Ovary (tissue), 10 donors: ENCODE measurements at places on chromosomes 2 and 18. TPM values are rescaled to one million over a fixed set of nuclear protein-coding genes. Genes with fewer than 3 reads are reported as not detected.

The THUMPD2 gene
- 15.4 TPM for total RNA-seq

The TRIP12 gene
- total RNA-seq = 178 TPM

The STAT4 gene
- total RNA-seq = 1.7 TPM

The FRZB gene
- 3.8 TPM for total RNA-seq

The C2orf66 gene
- not detected for total RNA-seq

The KCNJ13 gene
- 0.24 TPM for total RNA-seq

The IL1B gene
- 5.2 TPM for total RNA-seq

The ABHD1 gene
- total RNA-seq = not detected

The INPP5D gene
- total RNA-seq = 7.7 TPM

The B4GALT6 gene
- 10.3 TPM for total RNA-seq

The CDH2 gene
- total RNA-seq = 14.1 TPM

The SP140 gene
- total RNA-seq = 0.63 TPM

GRCh38 chr18:79644006-79644665 is 35.5 kb upstream of the CTDP1 start:
- peak; percentile 77 for DNase-seq

DNA sequence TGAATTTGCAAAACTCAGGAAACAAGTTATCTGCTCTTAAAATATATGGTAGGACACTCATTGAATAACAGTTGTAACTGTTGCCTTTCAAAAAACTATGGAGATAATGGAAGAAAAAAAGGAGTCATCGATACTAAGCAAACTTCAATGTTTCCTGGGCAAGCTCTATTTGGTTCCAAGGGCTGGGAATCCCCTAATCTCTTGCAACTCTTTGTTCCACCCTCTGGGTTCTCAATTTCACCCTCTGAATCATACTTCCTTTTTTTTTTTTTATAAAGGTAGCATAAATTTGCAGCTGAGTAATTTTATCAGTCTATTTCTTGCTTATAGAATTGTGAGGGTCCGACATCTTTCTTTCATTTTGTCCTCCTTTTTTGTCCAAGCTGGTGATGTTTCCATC is 36.7 kb downstream of the SLC9A4 start:
- no peak for DNase-seq

DNA sequence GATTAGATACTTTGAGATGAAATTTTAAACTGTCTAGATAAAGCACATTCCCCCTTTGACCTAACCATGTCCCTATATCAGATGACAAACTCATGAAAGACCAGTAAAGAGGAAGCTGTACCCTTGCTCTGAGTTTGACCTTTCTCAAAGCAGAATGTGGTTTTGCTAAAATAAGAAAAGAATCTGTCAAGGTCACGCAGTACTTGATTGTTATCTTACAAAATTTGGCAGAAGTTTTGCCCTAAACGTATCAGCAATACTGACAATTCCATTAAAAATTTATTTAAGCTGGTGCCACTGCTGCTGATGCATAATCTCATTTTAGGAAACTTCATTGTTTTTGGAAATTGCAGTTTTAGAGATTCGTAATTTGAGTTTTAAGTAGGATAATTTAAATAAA is 31.2 kb upstream of the GALM start:
- DNase-seq = no peak

DNA sequence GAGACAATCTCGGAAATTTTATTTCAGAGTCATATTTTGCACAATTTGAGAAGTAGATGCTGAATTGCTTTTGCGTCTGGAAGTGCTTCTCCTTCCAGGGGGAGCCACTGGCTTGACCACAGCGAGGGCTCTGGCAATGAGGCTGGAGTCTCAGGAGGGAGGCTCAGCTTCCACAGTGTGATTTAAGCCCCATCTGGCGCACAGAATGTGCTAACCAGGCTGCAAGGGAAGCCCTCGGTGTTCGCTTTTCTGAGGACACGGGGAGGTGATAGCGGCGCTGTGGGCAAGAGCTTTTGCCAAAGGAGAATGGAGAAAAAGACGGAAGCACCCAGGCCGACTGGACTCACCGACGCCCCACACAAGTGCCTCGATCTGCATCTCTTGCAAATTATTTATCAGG is 52.4 kb downstream of the ADI1 start:
- no peak for DNase-seq

DNA sequence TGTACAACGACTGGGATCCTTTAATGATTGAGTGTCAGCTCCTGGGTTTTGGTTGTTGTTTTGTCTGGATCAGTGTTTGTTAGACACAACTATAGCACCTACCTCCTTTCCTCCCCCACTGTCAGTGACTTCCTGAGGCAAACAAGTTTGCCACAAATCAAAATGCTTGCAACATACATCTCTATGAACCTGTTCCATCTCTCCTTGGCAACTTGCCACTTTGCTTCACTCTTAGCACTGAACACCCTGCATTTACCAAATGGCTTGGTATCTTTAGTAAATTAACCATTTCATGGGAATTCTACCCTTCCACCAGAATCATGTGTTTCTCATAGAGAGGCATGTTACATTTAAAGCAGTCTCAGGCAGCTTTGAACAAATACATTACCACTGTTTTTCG is 301.1 kb upstream of the TANK start:
- DNase-seq = no peak

GRCh38 chr2:207704671-207705070 is 6.8 kb upstream of the CCNYL1 start:
- no peak for DNase-seq

DNA sequence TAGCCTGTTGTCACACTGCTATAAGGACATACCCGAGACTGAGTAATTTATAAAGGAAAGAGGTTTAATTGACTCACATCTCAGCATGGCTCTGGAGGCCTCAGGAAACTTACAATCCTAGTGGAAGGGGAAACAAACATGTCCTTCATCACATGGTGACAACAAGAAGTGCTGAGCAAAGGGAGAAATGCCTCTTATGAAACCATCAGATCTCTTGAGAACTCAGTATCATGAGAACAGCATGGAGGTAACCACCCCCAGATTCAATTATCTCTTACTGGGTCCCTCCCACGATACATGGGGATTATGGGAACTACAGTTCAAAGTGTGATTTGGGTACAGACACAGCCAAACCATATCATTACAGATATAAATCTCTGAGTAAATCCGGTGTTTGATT is 148.7 kb downstream of the PRPF40A start:
- DNase-seq = no peak

GRCh38 chr2:31333046-31333445 is 81.5 kb downstream of the XDH start:
- no peak for DNase-seq

DNA sequence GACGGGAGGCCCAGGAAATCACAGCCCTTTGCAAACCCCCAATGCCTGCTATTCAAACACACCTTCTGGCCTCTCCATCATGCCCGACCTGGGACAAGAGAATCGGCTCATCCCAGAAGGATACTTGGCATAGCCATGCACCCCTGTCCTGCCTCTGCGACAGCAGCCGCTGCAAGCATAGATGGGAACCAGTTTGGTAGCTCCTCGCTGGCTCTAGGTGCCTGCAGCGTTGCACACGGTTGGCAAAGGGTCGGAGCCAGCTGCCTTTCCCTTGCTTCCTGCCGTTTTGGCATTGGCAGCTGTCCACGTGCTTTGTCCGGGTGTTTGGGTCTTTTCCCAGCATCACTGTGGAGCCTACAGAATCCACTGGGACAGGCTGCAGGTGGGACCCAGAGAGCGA is 76.9 kb downstream of the TWIST2 start:
- DNase-seq = no peak

DNA sequence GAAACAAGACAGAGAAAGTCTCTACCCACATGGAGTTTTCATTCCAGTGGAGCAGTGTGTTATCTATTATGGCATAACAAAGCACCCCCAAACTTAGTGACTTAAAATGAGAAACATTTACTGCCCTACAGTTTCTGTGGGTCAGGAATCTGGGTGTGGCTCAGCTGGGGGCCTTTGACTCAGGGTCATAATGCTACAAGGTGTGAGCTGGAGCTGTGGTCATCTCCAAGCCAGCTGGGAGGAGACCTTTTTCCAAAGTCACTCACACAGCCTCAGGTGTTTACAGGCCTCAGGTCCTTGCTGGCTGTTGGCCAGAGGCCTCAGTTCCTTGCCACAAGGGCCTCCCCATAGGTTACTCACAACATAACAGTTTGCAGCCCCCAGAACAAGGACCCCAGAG is 169.2 kb downstream of the ETAA1 start:
- no peak for DNase-seq

DNA sequence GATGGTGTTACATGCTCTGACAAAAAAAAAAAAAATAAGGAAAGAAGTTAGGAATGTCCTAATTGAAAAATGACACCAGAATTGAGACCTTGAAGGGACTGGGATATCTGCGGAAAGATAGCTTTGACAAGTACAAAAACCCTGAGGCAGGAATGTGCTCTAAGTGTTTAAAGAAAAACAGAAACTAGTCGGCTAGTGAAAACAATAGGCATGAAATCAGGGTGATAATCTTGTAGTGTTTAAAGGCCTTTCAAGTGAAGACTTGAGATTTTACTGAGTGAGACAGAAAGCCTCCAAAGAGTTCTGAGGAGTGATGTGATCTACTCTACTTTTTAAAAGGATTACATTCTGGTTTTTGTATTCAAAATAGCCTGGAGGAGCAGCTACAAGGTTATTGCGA is 107.4 kb downstream of the COBLL1 start:
- DNase-seq = no peak

DNA sequence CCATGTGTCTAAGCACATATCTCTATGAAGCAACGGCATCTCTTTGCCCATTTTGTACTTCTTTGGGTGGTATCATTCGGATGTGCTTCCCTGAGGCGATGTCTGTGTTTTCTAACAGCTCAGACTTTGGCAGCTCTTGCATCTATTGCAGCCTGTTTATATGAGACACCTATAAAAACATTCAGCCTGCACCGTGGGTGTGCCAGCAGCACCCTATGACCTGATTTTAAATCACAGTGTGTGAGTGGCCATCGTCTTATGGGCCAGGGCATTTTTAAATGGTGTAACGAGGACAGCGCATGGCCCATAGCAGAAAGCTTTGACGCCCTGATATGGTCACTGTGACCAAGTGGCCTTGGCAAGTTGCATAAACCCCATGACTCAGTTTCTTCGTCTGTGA is 12.9 kb downstream of the NPAS2 start:
- no peak for DNase-seq

DNA sequence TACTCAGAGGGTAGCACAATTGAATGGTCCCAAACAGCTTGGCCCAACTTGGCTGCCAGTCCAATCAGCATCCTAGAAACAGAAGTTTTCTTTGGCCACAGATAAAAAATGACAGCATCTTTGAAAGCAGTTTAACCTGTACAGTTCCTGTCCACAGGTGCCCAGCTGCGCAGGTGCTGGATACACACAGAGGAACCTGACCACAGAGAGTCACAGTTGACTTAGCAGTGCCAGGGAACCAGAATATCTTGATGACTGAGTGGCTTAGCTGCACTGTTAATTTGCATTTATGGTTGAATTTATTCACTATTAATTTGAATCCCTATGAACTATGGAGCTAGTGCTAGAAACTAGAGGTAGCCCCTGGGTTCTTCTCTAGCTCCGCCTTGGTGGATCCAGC is 93.7 kb downstream of the TPGS2 start:
- no peak for DNase-seq

DNA sequence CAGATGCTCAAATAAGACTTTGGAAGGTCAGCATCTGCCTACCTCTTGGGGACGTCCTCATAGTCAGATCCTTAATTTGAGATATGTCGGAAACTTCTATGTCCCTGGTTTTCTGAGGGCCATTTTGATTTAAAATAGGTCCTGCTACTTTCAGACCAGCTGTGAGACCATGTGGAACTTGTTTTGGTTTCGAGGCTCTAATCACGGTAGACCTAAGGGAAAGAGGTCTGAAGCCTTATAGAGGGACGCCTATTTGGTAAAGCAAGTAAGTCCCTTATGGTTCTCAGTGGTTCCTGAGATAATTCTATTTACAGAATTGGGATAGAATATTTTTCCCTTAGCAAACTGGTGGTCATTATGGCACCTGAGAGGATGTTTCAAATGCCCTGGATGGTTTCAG is 75.1 kb downstream of the RFTN2 start:
- no peak for DNase-seq

GRCh38 chr2:98884658-98885057 is 51.4 kb downstream of the CRACDL start:
- DNase-seq = no peak

- DNase-seq = no peak
These were observed 353.2 kb downstream of the METTL4 start for GRCh38 chr18:2218101-2218500.

GRCh38 chr2:178579006-178579405 is 98.7 kb downstream of the PLEKHA3 start:
- no peak for DNase-seq

DNA sequence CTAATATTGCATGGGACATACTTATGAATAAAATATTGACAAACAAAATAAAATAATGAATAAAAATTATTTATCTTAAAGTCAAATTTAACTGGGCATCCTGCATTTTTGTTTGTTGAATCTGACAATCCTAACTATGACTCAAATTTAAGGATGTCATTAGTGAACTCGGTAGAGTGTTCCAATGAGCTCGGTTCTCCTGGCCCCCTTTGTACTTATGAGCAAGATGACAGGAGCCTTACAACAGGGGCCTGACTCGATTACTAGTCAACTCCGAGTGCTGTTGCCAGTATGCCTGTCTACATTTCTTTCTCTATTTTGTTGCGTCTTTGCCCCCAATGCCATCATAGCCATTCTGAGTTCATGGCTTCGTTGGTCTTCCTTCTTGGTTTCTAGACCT is 40.3 kb downstream of the HRH4 start:
- DNase-seq = no peak

DNA sequence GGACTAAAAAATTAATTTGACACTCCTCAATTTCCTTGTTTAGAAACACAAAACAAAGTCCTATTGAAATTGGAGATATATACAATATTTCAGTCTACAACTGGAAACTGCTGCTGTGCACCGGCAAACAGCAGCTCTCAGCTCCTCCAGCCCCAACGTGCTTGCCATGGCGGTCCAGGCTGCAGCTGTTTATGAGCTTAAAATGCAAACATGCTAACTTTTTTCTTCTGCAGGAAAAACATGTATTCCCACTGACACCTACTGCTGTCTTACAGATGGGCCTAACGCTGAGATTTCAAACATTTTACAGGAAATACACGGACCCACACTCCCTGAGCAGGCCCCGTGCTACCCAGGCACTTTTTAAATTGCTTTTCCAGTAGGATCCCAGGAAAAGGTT is 195.5 kb downstream of the BCL11A start:
- DNase-seq = no peak
